Activated effector memory CD4-positive, alpha-beta T cell treated with anti-CD3 and anti-CD28 coated beads, Interleukin-2, amount 50 U/mL, for 16 hours (primary cell): ENCODE measurements at places on chromosomes 7 and 10.
A peak's percentile ranks its signal among the peaks of the same experiment; 100 is the strongest.

DNA sequence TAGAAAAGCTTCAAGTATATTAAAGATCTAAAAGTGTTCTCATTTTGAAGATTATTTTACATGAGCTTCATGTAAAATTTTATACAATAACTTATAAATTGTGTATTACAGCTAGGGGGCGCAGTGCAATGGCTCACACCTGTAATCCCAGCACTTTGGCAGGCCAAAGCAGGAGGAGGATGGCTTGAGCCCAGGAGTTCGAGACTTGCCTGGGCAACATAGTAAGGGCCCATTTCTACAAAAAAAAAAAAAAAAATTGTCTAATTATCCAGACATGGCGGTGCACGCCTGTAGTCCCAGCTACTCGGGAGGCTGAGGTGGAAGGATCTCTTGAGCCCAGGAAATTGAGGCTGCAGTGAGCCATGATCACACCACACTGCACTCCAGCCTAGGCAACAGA is 16.6 kb downstream of the ACBD5 start:
- DNase-seq: peak; percentile 76

GRCh38 chr10:4633186-4633585 is 192.8 kb upstream of the AKR1E2 start:
- no peak for DNase-seq

DNA sequence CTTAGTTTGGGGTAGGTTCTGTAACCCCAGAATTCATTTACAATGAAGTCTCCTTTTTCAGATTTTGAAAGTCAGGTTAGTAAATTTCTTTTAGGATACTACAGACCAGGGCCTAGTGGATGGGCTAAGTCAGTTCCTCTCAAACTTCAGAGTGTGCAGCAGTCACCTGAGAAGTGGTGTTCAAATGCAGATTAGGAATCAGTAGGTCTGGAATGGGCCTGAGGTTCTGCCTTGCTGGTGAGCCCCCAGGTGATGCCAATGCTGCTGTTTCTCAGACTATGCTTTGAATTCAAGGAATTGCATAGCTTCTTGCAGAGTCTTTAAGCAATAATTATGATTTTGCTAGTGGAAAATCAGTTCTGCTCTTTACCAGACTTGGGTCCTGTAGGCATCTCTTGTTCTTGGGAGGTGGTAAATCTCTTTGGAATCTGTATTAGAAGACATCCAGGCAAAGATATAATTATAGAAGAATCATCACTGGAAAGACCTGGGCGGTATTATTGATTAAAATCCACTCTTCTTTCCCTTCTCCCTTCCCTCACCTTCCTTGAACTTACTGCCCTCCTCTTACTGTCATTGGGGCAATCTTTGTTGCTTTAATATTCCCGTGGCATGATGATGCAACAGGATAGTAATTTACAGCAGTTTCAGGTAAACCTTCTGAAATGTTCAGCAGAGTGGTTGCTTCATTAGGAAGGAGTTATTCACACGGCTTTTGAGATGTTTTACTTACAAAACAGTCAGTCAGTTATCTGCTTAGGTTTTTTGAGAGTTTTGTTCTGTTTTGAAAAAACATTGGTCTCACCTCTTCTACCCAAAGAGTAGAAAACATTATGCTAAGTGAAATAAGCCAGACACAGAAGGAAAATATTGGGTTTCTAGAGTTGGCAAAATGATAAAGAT is 87.2 kb downstream of the NRF1 start:
- no peak for DNase-seq

GRCh38 chr7:64876792-64877713 is 26.0 kb upstream of the ZNF273 start:
- DNase-seq: peak; percentile 90
